CD4-positive, alpha-beta T cell treated with Interleukin-10 for 1 hour (primary cell): ENCODE measurements at places on chromosomes 11 and 22.
A peak's percentile ranks its signal among the peaks of the same experiment; 100 is the strongest.

DNA sequence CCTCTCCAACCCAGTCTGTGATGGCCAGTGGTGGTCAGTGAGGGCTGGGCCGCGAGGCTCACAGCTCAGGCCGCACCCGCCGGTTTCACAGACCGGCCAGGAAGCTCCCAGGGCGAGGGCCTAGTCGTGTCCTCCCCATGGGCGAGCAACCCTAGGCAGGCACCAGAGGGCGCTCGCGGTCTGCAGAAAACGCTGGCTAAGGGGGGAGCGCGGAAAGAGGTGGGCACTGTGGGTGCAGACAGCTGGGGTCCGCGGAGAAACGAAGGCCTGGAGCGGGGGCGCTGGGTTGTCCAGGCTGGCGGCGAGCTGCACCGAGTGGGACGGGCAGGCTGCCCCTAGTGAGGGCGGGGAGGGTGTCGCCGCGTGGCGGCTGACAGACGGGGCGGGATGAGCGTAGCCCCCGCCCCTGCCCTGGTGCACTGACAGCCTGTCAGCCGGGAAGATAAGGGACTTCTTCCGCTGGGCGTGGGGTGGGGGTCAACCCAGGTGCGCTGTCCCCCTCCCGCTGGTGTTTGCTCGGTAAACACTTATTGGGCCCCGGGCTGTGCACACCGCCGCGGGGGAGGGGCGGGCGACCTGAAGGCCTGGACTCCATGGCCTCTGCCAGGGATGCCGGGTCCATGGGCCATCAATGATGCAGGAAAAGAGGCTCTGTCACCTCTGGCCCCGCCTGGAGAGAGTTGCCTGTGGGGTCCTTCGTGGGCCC, 7.5 kb downstream of the GP1BB start:
- DNase-seq: peak; percentile 84

DNA sequence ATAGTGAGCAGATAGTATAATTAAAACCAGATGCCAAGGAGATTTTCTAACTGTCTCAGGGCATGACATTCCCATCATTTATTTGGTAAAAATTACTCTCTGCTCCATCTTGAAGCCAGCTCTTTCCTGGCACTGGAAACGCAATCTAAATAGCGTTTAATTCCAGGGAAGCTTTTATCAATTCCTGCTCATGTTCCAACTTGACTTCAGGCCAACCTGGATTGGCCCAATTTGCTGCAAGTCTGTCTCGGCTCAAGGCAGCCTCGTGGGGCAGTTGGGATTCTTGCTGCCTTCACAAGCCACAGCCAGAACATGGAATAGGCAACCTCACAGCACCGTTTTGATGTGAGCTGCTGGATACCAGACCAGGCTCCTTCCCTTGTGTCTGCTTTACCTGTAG, 1255.9 kb downstream of the TBC1D22A start:
- DNase-seq: no peak

DNA sequence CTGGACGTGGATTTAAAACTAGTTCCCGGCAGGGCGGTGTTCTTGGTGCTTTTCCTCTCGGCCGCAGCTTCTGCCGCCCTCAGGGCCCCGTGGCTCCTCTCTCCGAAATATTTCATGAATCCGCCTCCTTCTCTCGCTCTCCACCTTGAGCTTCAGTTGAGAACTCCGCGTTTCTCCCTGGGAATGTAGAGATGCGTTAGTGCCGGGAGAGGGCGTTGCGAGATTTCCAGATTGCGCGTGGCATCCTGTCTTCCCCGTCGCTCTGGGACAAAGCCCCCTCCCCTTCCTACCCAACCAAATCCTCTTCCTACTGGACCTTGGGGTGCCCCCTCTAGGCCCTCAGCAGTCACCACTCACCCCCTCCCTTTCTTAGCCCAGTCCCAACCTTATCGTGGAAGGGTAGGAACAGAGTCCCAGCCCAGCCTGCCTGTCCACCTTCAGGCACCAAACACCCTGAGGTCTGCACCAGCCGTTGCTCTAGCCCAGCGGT, 15.5 kb upstream of the RAC2 start:
- no peak for DNase-seq

- DNase-seq: peak; percentile 28
Observed at GRCh38 chr11:107859459-107860239, 1.1 kb upstream of the SLC35F2 start.

GRCh38 chr11:69013009-69013951, at the start of gene MRGPRF:
TSS of gene MRGPRF (minus strand) at chr11:69013246. CDS start at chr11:69009901, 3,345 bp downstream.
- DNase-seq: no peak

DNA sequence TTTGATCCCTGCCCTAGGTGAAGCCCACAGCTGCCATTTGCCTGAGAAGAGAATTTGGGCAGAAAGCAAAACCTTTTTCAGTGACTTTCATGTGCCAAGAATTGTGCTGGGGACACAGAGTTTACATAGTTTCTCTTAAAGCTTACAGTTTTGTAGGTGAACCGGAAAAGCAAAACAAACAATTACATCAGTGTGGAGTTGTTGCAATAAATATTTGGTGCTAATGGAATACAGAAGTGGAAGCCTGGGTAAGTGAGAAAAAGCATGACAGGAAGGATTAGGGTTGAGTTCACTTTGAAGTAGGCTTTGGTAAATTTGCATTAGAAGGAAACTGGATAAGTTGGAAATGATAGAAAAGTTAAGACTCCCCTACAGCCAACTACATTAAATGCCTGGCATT, 82.7 kb downstream of the RASSF10 start:
- DNase-seq: no peak

DNA sequence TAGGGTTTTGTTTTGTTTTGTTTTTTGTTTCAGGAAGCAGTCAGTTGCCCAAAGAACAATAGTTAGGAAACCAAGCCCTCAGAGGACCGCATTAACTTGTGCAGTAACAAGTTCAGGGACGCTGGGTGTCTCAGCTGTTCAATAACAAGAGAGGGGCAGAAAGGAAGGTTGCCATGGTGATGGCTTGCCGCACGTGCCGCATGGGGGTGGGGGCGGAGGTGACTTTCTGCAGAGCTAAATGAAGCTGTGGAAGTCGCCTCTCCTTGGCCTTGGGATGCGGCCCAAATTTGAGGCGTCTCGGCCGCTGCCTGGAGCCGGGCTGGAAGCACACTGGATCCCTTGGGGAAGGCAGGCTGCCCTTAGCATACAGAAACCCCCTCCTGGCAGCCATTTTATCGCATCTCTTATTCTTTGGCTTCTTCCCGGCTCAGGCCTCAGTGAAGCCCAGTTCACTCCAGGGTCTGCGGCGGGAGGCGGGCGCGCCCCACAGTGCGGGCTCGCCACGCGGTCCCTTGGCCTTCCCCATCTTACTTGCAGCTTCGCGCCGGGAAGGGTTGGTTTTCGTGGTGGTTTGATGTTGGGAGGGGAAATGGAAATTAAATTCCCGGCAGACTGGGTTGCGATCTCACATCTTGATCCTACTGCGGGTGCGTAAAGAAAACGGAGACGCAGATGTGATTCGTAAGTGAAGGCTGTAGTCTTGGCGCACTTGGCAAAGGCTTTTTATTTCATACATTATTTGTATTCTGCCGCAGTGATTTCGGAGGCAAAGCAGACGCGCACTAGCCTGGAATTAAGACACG, 94.3 kb downstream of the SLC17A6 start:
- DNase-seq: no peak

DNA sequence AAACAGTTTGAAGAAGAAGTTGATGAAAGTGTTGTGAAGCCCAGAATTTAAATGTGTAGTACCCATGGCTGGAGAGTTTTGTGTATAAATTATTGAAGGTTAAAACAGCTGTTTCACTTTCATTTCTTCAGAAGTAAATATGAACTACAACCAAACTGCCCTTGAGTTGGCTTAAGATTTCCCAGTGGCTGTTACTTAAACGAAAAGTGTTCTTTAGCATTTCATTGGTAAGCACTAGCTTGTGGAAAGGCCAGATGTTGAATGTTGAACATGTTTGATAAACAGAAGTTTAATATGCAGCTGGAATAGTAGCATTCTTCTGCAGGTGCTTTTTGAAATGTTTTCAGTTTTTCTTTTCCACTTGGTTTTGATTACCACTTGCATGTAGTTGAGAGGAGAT, 83.2 kb upstream of the TNRC6B start:
- peak; percentile 33 for DNase-seq

DNA sequence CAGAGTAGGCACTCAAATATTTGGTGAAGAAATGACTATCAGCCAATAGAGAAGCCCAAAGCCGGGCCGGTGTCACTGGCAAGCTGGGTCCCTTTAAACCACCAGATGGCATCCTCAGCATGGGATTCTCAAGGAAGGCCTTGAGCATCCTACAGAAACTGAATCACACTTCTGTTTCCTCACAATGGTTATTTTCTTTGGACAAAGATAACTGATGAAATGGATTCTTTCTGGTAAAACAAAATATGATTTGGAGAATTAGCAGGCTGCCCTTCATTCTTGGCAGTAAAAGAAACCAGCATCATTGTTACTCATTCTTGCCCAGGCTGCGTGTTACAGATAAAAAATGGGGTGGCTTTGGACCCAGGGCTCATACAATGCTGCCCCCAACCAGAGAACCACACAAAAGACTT, 30.3 kb upstream of the ASPHD2 start:
- peak; percentile 64 for DNase-seq

DNA sequence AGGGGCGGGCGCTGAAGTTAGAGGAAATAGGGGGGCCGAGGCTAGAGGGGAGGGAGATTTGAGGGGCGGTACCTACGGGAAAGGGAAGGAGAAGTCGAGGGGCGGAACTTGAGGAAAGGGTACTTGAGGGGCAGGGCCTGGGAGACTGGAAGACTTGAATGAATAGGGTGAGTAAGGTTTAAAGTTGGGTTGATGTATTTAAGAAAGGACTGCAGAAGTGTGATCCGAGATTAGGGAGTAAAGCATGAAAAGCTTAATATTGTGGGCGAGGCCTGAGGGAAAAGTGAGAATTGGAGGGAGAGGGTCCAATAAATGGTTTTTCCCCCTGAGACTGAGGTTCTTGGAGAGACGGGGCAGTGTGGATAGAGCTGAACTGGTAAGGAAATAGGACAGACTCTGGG, 723 bp downstream of the HSCB start:
- no peak for DNase-seq

DNA sequence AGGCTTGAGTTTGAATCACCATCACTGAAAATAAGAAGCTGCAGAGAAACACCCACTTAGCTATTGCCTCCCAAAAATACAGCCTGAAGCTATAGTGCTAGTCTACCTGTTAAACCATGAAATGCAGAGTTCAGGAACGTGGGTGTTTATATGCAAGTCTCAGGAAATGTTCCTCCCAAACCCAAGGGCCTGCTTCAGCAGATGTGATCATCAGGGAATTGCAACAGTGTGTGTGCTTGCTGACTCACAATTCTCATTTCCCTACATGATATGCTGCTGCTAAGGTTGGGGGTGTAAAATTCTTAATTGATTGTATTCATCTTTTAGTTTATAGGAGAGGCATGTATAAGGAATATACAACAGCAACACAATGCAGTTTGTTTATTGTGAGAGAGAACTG, 49.6 kb downstream of the NUP98 start:
- no peak for DNase-seq

DNA sequence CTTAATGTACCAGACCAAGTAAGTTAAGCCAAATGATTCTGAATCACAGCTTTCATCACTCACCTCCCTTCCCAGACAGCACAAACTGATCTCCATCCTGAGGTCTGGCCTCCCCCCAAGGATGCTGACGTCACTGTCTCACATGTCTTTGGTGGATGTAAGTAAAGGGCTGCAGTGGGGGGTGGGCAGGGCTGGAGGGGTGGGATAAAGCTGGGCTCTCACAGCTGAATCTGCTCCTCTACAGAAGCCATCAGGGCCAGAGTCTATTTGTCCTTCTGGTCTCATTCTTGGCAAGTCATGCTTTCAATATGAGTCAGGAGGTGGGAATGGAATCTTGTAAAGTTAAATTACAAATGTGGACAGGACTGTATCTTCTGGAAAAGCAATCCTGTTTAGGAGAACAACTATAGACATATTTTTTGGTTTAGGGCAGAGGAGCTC, 32.7 kb downstream of the P4HA3 start:
- no peak for DNase-seq

DNA sequence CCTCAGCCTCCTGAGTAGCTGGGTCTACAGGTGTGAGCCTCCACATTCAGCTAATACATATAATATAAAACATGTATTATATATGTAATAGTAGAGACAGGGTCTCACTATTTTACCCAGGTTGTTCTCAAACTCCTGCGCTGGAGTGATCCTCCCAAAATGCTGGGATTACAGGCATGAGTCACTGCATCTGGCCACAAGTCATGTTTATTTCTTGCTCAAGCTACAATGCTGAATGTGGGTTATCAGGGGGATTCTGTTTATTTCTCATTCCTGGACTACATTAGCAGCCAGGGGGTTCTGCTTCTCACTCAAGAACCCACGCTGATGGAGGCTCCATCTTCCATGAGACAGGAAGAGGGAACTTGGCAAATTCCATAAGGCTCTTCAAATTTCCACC, 24.8 kb downstream of the FOLR3 start:
- no peak for DNase-seq

- DNase-seq: no peak
Observed at GRCh38 chr11:57402188-57403002, 11.9 kb upstream of the PRG2 start.

GRCh38 chr11:29448246-29448877, 568.5 kb downstream of the KCNA4 start:
- no peak for DNase-seq

- DNase-seq: no peak
Observed at GRCh38 chr11:12539572-12539971, 134.6 kb upstream of the TEAD1 start.

GRCh38 chr11:65649656-65650546, 12.0 kb downstream of the SIPA1 start:
- DNase-seq: no peak

GRCh38 chr11:44835938-44836337, 109.2 kb downstream of the TSPAN18 start:
- no peak for DNase-seq

GRCh38 chr11:124662106-124662505, 11.4 kb downstream of the SIAE start:
- DNase-seq: no peak

- no peak for DNase-seq
Observed at GRCh38 chr11:2378527-2379210, 1.6 kb downstream of the CD81 start.

DNA sequence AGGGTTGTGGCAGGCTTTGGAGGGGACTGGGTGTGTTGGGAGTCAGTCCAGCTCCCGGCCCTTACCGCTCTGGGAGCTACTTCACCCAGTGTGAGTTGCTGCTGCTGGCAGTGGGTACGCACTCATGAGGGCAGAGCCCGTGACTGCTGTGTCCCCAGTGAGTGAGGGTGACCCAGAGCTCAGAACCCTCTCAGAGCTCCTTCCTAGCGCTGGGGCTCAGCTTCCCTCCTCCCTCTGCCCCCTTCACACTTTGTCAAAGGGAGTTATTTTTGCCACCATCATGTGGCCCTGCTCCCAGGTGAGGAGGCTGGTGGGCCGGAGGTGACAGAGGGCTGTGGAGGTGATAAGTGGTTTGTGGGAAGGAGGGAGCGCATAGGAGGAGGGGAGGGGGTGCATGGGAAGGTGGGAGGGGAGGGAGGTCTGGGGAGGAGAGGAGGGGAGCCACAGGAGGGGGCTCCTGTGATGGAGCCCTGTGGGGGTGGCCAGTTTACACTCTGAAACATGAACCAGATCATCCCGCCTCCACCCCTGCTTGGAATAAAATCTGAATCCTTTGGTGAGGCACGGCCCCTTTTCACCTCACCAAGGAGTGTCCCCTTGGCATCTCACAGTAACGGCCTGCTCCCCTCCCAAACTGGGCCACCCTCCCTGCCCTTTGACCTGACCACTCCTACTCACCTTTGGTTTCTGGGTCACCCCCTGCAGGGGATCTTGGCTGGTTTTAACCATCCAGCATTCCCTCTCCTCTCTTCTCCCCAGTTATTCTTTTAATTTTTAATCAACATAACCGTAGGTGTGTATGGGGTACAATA, 9.9 kb downstream of the NDUFV1 start:
- DNase-seq: no peak
